CD8-positive, alpha-beta memory T cell (primary cell): ENCODE measurements at places on chromosomes 3 and 15.

- no peaks in the 10 kb centered on the region for H3K27me3 ChIP-seq
- H3K36me3 ChIP-seq, result no peaks in the 10 kb centered on the region
- no peak overlapping the region for H3K4me3 ChIP-seq
- H3K4me1 ChIP-seq, result no peaks in the 10 kb centered on the region
- no peak for DNase-seq
- H3K27ac ChIP-seq, result no peak overlapping the region
Measured at GRCh38 chr15:99969261-99969920, 236.2 kb upstream of the LYSMD4 start.

DNA sequence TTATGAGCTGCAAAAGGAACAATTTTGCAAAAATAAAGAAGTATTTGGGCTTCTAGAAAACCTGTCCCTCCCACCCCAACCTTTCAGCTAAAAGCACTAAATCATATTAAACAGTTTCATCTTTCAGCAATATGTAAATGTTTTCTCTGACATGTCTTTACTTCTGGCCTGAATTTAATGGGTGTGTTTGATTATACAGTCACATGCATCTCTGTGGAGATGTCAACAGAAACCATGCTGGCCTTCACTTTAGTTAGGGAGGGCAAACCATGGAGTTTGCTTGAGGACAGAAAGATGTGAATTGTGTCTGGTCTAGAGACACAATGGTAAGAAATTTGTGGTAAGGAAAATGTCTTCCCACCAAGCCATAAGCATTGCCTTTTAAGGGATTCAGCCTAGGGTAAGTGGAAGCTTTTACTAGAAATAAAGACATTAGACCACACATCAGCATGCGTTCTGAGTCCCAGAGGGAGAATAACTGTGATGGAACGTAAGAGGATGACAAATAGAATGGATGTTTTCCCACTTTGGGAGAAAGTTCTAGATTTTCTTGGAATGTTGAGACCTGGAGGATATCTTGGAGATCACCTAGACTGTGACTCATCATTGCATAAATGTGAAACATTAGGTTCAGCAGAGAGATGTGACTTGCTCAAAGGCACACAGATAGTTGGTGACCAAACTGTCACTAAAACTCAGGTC is 68.9 kb downstream of the ST8SIA2 start:
- DNase-seq, result no peak
- no peaks in the 10 kb centered on the region for H3K4me1 ChIP-seq
- H3K27me3 ChIP-seq, result no peaks in the 10 kb centered on the region
- H3K4me3 ChIP-seq, result no peak overlapping the region
- no peak overlapping the region for H3K27ac ChIP-seq

DNA sequence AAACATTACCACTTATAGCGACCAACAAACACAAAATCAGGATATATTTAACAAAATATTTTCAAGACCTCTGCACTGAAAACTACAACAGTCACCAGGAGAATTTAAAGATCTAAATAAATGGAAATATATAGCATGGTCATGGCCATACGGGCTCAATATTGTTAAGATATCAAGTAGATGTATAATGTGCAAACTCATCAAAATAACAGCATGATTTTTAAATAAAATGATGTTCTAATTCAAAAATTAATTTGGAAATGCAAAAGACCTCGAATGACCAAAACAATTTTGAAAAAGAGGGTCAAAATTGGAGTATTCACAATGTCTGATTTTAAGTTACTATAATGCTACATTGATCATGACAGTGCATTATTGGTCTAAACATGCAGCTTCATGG is 159.1 kb upstream of the NDN start:
- no peaks in the 10 kb centered on the region for H3K36me3 ChIP-seq
- DNase-seq, result no peak
- H3K27ac ChIP-seq, result no peak overlapping the region
- H3K4me1 ChIP-seq, result no peaks in the 10 kb centered on the region

DNA sequence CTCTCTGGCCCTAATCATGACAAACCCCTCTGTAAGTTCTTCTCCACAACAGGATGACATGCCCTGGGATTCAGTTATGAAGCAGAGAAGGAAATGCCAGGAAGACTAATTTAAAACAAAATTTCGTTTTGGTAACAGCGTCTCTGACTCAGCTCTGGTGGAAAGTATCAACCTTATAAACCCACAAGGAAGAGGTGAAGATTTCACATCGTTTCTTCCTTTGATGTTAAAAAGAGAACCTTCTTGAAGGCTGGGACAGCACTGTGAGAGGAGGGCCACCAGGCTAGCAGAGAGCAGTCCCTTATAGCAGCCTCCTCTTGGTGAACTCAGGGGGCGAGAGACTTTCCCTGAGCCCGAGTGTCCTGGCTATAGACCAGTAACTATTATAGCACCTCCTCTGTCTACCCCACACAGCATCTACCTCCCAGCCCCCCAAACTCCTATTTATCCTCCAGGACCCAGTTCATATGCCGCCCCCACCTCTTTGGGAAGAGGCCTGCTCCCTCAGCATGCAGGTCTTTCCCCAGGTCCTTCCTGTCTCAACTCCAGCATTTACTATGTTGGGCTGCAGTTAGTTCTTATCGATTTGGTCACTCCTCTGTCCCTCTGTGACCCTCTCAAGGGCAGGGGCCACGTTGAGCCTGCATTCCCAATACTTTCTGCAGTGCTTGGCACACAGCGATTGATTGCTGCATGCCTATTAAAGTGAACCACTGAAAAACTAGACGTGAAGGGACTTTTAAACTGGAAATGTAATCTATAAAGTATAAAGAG is 321.5 kb upstream of the ICE2 start:
- H3K36me3 ChIP-seq, result no peaks in the 10 kb centered on the region
- no peak overlapping the region for H3K4me3 ChIP-seq
- no peak overlapping the region for H3K27ac ChIP-seq
- peaks cover 48% of the 10 kb centered on the region for H3K4me1 ChIP-seq

- no peak overlapping the region for H3K4me3 ChIP-seq
- no peaks in the 10 kb centered on the region for H3K4me1 ChIP-seq
- H3K27ac ChIP-seq, result no peak overlapping the region
- no peak for DNase-seq
Measured at GRCh38 chr15:57282686-57283085, 93.6 kb upstream of the CGNL1 start.

- H3K27me3 ChIP-seq, result no peaks in the 10 kb centered on the region
- H3K36me3 ChIP-seq, result no peaks in the 10 kb centered on the region
- H3K4me1 ChIP-seq, result peaks cover 12% of the 10 kb centered on the region
- no peak overlapping the region for H3K4me3 ChIP-seq
- H3K27ac ChIP-seq, result no peak overlapping the region
- DNase-seq, result no peak
Measured at GRCh38 chr15:73518180-73518862, 75.4 kb downstream of the REC114 start.

GRCh38 chr15:80823995-80824394 is 44.8 kb downstream of the CEMIP start:
- H3K36me3 ChIP-seq, result no peaks in the 10 kb centered on the region
- no peak overlapping the region for H3K4me3 ChIP-seq
- no peak overlapping the region for H3K27ac ChIP-seq
- H3K27me3 ChIP-seq, result no peaks in the 10 kb centered on the region
- no peak for DNase-seq

GRCh38 chr3:127299276-127299675 is 11.4 kb upstream of the PRR20G start:
- H3K36me3 ChIP-seq, result no peaks in the 10 kb centered on the region
- no peak overlapping the region for H3K4me3 ChIP-seq
- no peaks in the 10 kb centered on the region for H3K27me3 ChIP-seq
- H3K27ac ChIP-seq, result no peak overlapping the region

DNA sequence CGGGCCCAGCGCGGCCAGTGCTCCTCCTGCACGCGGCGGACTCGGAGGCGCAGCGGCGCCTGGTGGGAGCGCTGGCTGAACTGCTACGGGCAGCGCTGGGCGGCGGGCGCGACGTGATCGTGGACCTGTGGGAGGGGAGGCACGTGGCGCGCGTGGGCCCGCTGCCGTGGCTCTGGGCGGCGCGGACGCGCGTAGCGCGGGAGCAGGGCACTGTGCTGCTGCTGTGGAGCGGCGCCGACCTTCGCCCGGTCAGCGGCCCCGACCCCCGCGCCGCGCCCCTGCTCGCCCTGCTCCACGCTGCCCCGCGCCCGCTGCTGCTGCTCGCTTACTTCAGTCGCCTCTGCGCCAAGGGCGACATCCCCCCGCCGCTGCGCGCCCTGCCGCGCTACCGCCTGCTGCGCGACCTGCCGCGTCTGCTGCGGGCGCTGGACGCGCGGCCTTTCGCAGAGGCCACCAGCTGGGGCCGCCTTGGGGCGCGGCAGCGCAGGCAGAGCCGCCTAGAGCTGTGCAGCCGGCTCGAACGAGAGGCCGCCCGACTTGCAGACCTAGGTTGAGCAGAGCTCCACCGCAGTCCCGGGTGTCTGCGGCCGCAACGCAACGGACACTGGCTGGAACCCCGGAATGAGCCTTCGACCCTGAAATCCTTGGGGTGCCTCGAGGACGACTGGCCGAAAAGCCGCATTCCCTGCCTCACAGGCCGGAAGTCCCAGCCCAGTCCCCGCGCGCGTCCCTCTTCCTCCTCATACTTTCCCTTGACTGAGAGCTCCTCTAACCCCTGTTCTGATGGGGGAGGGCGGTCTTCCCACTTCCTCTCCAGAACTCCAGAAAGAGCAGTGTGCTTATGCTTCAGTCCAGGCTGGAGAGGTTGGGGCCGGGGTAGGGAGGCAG is 1.4 kb upstream of the IL17RC start:
- H3K27ac ChIP-seq, result no peak overlapping the region
- H3K36me3 ChIP-seq, result no peaks in the 10 kb centered on the region
- DNase-seq, result no peak
- peaks cover 9% of the 10 kb centered on the region for H3K4me1 ChIP-seq
- H3K4me3 ChIP-seq, result peak overlapping the region; percentile 49

DNA sequence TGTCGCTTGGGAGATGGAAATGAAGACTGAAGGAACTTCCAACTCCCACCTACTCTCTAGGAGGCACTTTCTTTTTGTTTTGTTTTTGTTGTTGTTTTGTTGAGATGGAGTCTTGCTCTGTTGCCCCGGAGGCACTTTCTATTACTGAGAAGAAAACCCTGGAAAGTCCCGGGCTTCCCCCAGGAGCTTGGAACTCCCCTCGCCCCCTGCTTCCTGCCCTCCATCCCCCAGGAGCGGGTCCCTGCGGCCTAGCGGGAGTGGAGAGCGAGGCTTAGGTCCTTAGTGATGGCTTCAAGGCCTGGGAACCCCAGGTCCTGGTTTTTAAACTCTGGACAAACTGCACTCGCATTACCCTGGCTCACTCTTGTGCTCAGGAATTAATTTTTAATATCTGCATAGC is 195.7 kb downstream of the OCA2 start:
- no peaks in the 10 kb centered on the region for H3K4me1 ChIP-seq
- no peak overlapping the region for H3K4me3 ChIP-seq
- no peak for DNase-seq
- no peaks in the 10 kb centered on the region for H3K36me3 ChIP-seq

- H3K36me3 ChIP-seq, result no peaks in the 10 kb centered on the region
- no peak for DNase-seq
- H3K4me3 ChIP-seq, result no peak overlapping the region
- no peaks in the 10 kb centered on the region for H3K27me3 ChIP-seq
- no peak overlapping the region for H3K27ac ChIP-seq
Measured at GRCh38 chr3:19769694-19770093, 164.3 kb downstream of the EFHB start.
